Activated CD4-positive, alpha-beta T cell treated with anti-CD3 and anti-CD28 coated beads, Interleukin-2, amount 50 U/mL, for 1 hour (primary cell): ENCODE measurements at places on chromosomes 3 and 15.

GRCh38 chr15:67822537-67823313, 2.6 kb upstream of the SKOR1 start:
- no peak for DNase-seq

- DNase-seq, result no peak
Measured at GRCh38 chr15:91126080-91126479, 26.0 kb downstream of the SV2B start.

GRCh38 chr15:80179935-80180334, 27.1 kb downstream of the FAH start:
- no peak for DNase-seq

GRCh38 chr3:153596401-153596800, 434.4 kb downstream of the RAP2B start:
- no peak for DNase-seq

DNA sequence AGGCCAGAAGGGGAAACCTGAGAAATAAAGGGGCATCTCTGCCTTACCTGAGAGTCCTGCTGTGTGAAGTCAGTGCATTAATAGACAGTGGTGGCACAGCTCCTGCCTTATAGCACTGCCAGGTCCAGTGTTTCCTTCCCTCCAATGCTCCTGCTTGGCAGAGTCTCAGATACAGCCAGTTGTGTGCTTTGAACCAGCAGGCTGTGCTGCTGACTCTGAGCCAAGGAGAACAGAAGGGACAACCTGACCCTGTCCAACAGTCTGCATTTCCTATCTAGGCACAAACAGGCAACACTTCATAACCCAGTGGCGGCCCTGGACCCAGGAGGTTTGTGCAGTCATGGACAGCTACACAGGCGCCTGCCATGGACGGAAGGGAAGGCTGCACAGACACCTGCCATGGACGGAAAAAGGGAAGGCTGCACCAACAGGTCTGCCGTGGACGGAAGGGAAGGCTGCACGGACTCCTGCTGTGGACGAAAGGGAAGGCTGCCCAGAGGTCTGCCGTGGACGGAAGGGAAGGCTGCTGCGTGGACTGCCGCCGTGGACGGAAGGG, 33.9 kb upstream of the PLXNA1 start:
- no peak for DNase-seq

DNA sequence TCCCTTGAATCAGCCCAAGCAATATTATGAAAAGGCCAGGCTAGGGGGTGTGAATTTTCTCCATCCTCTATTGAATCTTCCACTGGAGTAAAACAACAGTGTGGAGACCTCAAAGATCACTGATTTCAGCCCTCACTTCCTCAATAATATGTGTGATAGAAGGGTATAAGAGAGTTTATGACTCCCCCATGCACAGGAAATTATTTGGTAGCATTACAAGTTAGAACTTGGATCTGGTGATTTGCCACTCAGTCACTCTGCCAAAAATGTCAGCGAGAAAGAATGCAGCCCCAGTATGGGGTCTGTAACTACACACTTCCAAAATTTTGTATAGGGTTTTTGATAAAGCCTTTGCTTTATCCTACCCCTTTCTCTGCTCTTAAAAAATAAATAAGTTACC, 81.0 kb upstream of the KCNMB2 start:
- DNase-seq, result no peak
